ENCODE measurements at places on chromosomes 5 and 9. TPM values are rescaled to one million over a fixed set of nuclear protein-coding genes. Genes with fewer than 3 reads are reported as not detected.
A peak's percentile ranks its signal among the peaks of the same experiment; 100 is the strongest.

DNA sequence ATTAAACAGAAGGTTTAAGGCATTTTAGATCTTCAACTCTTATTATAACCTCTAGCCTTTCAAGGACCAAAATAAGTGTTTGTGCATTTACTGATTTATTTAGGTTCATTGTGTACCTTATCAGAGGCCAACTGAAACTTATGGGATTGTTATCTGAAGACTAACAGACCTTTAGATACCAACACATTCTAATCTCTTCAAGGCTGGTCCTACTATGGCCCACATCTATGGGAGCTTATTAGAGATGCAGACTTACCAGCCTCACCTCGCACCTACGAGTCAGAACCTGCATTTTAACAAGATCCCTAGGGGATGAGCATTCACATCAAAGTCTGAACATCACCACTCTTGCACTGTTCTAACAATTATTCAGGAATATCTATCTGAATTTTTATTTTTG lies 1.9 kb downstream of the IARS1 start:
- no peak for DNase-seq

DNA sequence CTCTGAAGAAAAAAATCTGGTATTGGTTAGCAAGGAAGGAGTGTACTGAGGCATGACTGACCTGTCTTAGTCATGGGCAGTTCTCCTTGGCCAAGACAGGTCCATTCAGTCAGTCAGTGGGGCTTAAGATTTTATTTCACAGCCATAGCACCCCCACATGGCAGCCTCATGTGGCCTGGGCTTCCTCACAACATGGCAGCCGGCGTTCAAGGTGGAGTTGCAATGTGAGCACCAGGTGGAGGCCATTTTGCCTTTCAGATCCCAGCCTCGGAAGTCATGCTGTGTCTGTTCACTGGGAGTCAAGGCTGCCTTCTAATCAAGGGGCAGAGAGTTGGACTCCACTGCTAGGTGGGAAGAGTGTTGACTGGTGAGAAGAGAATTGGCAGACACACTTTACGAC lies 10.3 kb upstream of the CARD19 start:
- peak; percentile 32 for DNase-seq

DNA sequence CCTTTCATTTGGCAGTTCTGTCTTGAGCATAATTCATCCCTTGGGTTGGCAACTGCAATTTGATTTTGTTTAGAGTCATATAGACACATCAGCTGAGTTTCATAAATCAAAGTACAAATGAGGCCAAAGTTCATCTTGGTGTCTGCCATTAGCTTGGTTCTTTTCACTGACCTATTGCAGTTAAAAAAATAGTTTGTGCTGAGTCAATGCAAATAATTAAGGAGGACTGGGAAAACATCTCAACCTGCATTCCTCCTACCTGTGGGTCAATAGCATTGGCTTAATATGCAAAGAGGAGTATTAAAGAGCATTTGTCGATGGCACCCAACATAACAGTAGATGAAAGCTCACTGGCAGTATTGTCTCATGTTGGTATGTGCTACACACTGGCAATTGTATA lies 1.6 kb downstream of the PKD2L2 start:
- no peak for DNase-seq

DNA sequence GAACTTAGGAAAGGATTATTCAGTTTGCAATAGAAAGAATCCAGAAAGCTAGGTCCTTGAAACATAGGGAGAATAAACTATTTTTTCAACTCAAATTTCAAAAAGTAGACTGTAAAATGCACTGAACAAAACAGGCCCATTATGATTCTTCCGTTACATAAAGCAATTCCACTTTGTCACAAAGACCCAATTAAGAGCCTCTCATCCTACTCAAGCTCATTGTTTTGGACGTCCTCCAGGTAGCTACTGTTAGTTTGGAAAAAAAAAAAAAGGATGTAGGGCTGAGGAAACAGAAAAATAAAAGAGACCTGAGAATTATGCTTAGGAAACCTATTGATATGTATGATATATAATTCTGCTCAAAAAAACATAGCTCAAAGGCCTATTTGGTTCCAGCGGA lies 74.0 kb downstream of the DIRAS2 start:
- no peak for DNase-seq

GRCh38 chr5:112492291-112492690 lies 73.2 kb upstream of the EPB41L4A start:
- DNase-seq: no peak

- no peak for DNase-seq
Observed at GRCh38 chr5:151630088-151630487, 39.0 kb upstream of the FAT2 start.

DNA sequence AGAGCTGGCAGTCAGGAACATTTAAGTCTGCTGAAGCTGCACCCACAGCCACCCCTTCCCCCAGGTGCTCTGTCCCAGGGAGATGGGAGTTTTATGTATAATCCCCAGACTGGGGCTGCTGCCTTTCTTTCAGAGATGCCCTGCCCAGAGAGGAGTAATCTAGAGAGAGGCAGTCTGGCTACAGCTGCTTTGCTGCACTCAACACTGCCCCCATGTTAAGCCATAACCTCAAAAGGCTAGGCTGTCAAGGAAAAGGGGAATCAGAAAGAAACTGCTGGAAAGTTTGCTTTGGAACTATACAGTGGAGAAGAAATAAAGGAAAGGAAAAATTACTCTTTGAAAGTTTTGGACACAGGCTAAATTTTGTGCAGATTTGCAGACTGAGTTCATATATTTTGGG lies 127.2 kb downstream of the MACIR start:
- no peak for DNase-seq

- DNase-seq: no peak
Observed at GRCh38 chr9:70902171-70902570, 219.2 kb downstream of the TRPM3 start.

GRCh38 chr5:112419164-112419985 lies at the start of gene EPB41L4A:
EPB41L4A (minus strand) TSS chr5:112419277; CDS start chr5:112419039, 238 bp downstream.
- no peak for DNase-seq

GRCh38 chr5:65800775-65801174 lies 78.8 kb downstream of the NLN start:
- no peak for DNase-seq

GRCh38 chr9:94951324-94952135 lies 225.0 kb downstream of the AOPEP start:
- no peak for DNase-seq

DNA sequence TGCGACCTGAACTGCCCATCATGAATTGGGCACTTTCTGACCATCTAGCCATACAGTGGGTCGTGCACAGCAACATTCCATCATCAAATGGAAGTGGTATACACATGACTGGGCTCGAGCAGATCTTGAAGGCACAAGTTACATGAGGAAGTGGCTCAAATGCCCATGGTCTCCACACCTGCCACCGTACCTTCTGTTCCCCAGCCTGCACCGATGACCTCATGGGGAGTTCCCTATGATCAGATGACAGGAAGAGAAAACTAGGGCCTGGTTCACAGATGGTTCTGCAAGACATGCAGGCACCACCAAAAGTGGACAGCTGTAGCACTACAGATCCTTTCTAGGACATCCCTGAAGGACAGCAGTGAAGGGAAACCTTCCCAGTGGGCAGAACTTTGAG lies 21.8 kb downstream of the MTMR12 start:
- DNase-seq: no peak

DNA sequence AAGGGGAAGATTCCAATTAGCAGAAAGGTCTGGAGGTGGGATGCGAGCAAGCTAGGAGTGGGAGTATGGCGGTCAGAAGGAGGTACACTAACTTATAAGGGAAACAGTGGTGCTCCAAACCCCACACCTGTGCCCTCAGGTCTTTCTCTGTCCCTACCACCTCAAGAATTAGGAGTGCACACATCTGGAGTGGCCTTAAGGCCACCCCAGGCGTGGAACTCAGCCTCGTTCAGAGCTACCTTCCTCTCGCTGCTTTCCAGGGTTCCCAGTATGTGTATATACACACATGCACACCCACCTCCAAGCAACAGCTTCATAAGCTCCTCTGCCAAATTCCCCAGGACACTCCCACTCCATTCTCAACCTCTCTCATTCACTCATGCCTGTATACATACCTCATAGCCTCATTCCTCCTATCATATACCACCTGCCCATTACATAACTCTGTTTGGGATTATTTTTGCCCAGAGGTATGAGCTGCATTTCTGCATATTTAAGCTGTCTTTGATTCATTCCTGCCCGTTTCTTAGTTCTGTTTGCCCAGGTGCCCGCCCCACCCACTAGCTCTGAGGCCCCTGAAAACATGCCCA lies 118.7 kb downstream of the PSD2 start:
- no peak for DNase-seq

DNA sequence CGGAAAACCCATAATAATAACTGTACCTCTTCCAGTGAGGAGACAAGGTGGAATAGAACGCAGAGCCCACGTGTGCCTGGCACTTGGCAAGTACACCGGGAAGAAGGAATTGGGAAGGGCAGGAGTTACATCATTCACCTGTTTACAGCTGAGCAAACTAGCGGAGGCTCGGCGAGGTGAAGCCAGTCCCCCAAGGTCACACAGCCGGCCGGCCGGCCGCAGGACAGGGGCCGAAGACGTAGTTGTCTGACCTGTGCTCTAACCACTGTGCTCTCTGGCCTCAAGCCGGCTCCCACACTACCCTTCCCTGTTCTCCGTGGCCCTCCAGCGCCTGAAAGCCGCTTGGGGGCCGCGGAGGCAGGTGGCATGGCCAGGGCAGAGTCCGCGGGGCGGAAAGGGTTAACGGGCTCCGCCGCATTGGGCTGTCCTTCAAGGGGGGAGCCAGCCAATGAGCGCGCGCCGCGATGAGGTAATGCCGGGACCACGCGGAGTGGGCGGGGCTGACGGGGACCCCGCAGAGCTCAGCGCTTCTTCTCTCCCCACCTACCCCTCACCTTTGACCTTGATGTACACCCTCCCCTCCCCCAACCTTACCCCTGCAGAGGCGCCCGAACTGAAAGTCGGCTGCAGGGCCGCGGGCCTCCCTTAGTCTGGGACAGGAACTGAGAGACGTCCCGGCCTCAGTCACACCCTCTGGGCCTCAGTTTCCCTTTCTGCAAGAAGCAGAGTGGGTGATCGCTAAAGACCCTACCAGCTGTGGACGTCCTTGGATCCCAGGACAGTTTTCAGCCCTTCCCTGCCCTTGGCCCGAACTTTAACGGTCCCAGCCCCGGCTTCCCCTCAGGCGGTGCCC lies 125.1 kb downstream of the C9orf50 start:
- peak; percentile 89 for DNase-seq

DNA sequence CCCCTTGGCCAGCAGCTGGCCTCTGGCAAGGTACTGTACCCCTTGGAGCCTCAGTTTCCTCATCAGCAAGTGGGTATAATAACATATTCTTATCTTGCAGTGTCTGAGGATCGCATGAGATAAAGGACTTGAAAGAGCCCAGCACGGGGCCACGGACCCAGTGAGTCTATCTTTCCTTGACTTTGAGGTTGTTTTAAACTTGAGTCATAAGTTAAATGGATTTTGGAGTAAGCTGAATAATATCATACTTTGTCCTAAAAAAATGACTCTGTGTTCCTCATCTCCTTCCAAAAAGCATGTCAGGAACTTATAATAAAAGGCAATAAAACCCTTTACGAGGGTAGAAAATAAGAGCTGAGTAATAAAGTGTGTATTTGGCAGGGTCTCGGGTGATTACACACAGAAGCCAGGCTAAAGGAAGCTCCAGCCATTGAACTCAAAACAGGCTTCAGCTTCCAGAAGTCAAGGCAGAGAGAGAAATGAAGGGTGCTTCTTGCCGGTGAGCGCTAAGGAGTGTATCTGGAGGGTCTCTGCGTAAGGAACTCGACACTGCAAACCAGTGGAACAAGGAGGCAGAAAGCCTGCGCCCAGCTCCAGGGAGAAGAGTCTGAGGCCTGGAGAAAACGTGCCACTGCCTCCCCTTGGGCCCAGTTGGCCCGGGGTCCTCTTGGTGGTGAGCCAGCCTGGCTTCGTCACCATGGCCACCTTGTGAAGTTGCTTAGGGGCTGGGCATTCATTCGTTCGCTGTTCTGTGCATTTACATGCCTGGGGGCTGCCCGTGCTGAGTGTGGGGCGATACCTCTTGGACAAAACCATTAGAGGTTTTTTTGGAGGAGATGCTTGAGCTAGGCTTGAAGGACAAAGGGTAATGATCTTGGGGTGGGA lies 72.4 kb upstream of the PHYKPL start:
- DNase-seq: peak; percentile 41

DNA sequence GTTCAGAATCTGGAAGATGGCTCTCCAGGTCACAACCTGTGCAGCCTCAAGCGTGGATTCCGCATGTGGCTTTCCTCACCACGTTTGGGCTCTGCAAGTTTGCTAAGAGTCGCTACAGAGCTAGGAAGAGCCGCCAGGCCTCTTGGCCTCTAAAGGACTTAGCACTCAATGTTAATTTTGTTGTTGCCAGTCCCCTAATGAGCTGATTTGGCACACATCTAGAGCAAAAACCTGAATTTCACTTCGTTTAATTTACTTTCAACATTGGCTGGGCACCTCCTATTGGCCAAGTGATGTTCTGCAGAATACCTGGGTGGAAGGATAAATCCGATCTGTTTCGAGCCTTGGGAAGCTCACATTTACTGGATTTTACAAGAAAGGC lies 65.8 kb upstream of the UNC5A start:
- DNase-seq: no peak

- no peak for DNase-seq
Observed at GRCh38 chr5:144120661-144121180, 49.7 kb downstream of the YIPF5 start.

GRCh38 chr9:74865177-74865576 lies 22.5 kb downstream of the TRPM6 start:
- DNase-seq: no peak

GRCh38 chr5:50720061-50720710 lies 53.7 kb downstream of the PARP8 start:
- no peak for DNase-seq

DNA sequence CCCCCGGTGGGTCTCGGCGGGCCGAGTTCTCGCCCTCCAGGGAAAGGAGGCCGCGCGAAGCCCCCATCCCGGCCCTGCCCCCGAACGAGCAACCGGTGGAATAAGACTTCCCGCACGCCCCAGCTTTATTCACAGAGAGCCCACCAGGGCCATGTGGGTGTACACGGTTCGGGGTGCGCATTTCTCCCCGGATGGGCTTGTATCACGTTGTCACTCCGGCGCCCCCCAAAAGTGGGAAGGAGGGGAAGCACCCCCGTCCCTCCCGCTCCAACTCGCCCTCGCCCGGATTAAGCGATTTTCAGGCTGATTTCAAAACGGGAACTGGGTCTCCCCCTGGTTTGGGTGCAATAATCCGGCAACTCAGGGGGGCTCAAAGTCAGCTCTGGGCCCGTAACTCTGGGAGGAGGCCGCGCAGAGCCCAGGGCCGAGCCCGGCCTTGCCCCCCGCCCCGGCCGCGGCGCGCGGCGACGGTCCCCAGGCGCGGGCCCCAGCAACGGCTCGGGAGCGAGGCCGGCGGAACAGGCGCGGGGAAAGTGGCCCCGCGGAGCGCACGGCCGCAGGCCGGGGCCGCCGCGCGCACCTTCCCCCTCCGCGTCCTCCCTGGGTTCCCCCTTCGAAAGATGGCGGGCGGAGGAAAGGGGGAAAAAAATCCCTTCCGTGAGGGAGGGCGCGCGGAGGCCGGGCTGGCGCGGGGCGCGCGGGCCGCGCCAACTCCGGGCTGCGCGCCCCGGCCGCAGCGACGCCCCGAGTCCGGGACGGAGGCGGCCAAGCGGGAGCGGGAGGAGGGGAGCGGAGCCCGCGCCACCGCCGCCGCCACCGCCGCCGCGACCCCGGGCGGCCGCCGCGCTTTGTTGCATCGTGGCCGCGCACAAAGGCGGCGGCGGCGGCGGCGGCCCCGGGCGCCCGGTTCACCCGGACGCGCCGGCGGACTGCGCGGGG lies 644 bp downstream of the BRD3 start:
- no peak for DNase-seq

Gene TXNDC8
- total RNA-seq: not detected

Gene PLAC8L1
- 2.5 TPM for total RNA-seq

Gene CARD6
- total RNA-seq: 3.7 TPM

Gene CKMT2
- not detected for total RNA-seq

Gene OMD
- not detected for total RNA-seq

All from natural killer cell treated with Interleukin-12 subunit alpha and Interleukin-12 subunit beta and Interleukin-15 and Interleukin-18, amount 100 ng/mL, for 72 hours (primary cell).